ENCODE measurements at places on chromosomes 12 and 14.

DNA sequence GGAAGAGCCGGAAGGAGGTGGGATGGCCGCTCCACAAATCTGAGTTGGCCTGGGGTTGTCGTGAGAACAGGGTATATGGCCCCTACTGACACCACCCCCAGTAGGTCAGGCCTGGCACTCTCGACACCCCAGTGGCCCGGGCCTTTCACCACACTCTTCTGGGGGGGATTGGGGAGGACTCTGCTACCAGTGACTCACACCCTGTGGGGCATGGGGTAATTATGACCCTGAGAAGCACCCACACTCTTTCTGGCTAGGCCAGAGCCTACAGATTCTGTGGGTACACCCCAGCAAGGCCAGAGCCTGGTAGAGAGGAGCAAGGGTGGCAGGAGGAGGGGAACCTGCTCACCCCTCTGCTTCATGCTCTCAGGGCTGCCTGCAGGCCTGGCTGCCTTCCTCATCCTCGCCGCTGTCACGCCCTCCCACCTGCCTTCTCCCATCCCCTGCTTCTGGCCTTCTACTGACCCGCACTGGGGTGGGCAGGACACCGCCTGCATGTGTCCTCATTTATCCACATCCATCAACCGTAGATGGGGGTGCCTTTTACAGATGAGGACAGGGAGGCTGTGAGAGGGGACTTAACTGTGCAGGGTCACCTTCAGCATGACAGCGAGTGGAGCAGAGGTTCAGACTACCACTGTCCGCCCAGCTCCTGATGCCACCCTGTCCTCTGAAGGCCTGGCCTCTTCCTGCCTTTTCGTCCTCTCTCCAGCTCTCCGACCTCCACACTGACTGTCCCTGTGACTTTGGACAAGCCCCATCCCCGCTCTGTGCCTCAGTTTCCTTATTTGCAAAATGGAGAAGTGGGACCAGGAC, 18.4 kb downstream of the ASB2 start:
- no peak for DNase-seq

DNA sequence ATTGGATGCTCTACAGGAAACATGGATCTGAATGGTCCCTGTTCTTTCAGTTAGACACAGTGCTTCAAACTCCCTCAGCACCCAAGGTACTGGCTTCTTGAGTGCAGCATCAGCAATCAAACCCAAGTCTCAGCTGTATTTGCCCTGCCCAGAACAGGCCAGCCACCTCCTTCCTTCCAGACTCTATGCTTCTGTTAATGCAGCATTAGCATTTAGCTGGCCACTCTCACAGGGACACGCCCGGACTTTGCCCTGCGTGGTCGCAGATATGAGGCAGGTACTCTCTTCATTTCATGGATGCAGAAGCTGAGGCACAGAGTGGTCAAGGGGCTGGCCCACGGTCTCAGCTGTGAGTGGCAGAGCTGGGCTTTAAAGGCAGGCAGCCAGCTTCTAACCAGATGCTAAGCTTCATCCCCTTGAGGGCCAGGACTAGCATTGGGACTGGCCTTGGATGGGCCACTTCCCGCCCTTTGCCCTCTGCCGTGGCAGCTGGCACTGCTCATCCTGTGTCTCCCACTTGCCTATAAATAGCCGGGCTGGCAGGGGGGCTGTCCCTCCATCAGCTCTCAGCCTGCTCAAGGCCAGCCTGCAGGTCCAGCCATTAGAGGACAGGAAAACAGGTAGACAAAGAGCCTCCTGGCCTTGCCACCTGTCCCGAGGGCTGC, 1.5 kb upstream of the SLC25A47 start:
- no peak for DNase-seq

- no peak for DNase-seq
These were observed 5.4 kb downstream of the TMEM117 start for GRCh38 chr12:43841253-43841652.

- no peak for DNase-seq
These were observed 41.8 kb downstream of the DDX51 start for GRCh38 chr12:132102297-132102696.

DNA sequence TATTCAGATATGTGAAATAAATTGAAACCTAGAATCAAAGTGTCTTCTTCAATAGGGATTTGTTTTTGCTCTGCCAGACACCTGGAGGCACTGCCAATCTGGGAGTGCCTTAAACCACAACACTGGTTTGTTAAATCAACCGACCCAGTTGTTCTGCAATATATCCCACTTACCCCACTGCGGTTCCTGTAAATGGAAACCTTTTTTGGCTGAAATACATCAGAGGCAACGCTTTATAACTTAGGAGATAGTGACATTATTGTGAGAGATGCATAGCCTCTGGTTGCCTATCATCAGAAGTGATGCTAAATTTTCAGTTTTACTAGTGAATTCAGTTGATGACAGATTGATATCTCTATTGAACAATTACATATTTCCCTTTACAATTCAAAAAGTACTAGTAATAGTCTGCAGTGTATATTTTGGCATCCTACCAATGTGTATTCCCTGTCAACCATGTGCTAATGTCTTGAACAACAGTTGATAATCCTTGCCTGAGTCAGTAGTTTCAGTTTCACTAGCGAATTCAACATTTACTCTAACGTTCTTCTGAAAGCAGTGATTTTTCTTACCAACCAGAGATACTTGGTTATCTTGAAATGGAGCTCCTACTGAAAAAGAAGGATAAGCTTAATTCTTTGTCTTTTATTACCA, 30.5 kb downstream of the PPP2R5C start:
- peak; percentile 51 for DNase-seq

GRCh38 chr12:119713551-119714031, 45.7 kb downstream of the PRKAB1 start:
- DNase-seq = no peak

- DNase-seq = no peak
These were observed 34.3 kb upstream of the LTA4H start for GRCh38 chr12:96069511-96070231.

DNA sequence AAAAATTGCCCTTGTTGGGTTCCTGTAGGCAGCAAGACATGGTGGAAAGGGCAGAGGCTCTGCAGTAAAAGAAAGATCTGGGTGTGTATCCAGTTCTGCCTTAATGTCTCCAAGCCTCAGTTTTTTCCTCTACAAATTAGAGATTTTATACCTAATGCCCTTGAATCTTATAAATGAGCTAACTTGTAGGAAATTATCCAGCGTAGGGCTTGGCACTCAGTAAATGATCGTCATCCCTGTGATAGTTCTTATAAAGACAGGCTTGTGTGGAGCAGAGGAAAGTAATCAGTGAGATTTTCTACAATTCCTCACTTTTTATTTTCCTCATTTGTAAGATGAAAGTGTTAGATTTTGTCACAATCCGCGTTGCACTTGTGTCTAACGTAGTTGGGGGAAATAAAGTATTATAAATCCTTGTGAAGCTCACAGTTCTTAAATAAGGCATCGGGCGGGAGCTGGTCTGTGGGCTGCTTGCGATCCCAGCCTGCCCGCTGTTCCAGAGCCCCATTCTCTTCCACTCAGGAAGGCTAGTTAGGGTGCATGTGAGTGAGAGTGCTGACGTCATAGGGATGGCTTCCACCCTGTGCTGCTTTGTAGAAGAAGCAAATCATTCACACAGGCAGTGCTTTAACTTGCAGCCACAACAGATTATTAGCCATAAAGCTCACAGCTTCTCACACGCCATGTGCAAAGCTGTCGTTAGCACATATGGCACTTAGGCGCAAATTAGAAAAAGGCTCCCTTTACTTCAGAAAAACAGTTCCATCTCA, 87.6 kb downstream of the EML1 start:
- no peak for DNase-seq

- DNase-seq = no peak
These were observed 16.3 kb upstream of the TBC1D30 start for GRCh38 chr12:64808110-64808509.
